ENCODE measurements at places on chromosomes 16 and 17.

GRCh38 chr16:8948831-8949230 is 14.9 kb downstream of the USP7 start:
- no peak for DNase-seq

DNA sequence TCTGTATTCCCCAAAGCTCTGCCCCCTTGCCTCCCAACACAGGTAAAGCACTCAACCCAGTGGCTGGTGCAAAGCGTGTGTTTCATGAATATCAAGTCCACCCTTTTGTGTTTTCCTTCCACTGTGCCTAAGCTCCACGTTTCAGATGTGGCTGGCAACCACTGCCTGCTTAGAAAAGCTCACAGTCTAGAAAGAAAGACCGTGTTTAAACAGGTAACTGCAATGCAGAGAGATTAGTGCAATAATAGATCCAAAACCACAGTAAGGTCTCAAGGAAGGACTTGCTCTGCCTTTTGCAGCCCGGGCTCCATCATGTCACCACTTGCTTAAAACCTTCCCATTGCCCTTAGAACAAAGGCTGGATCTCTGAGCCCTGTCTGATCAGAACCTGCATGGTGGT is 240.2 kb upstream of the C16orf82 start:
- DNase-seq, result no peak

DNA sequence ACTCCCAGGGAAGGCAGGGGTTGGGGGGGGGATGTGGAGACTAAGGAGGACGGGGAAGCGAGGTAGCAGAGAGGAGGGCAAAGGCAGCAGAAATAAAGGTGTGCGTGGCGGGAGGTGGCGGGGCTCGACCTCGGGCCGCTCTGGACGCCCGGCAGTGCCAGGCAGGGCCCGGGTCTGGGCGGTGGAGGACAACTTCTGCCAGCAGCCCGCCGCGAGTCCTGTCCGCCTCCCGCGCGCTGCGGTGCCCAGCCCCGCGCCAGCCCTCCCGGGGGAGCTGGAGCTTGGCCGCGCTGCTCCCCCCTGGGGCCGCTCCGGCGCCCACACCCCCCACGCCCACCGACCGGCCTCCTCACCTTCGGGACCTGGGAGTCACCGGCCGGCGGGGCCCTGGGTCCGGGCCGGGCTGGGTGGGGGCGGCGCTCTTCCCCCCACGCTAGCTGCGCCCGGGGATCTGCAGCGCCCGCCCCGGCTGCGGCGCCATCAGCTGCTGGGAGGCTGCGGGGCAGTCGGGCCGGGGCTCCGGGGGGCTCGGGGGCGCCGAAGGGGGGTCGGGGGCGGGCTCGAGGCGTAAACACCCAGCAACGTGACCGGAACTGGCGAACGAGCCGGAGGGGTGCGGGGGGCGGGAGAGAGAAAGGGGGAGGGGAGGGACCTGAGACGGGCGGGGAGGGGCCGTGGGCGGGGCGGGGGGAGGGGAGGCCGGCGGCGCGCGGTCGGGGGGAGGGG is at the start of gene CCDC92B:
TSS of gene CCDC92B (minus strand) at position 595 of the 726 bp plus-strand sequence. CDS start 14,507 bp downstream, outside the sequence.
- no peak for DNase-seq

DNA sequence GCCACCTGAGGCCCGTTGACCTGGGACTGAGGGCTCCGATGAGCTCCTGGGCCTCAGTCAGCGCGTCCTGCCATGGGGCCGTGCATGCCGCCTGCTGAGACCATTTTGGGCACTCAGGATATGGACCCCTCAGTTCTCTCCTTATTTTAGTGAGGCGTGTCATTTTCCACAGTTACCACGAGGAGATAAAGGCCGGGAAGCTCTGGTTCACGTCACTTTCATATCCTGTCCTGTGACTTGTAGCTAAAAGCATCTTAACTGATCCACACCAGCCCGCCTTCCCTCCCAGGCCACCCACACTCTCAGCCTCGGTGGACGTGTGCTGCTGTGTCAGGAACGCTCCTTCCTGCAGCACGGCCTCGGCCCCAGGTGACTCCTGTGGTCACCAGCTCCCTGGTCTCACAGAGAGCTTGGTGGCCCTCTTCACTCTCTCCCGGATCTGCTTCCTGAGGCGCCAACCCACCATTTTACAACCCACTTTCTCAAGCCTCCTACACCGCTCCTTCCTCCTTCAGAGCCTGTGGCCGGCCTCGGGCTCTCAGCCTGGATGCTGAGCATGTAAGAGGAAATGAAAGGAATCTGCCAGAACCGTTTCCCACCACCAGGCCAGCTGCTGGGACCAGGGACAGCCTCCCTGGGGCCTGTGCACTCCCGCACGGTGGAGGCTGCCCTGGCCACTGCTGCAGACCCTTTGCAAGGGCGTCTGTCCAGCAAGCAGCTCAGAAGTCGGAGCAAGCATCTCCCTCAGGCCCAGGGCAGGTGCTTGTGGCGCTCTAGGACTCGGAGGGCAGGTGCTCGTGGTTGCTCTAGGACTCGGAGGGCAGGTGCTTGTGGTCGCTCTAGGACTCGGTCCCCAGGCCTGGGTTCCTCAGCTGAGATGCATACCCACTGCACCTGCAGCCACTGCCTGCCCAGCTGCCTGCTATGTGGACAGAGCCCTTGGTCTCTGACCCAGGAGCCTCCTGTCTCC is 23.9 kb upstream of the FASN start:
- DNase-seq, result no peak

GRCh38 chr16:30122604-30123160 is 338 bp downstream of the MAPK3 start:
- DNase-seq, result no peak

DNA sequence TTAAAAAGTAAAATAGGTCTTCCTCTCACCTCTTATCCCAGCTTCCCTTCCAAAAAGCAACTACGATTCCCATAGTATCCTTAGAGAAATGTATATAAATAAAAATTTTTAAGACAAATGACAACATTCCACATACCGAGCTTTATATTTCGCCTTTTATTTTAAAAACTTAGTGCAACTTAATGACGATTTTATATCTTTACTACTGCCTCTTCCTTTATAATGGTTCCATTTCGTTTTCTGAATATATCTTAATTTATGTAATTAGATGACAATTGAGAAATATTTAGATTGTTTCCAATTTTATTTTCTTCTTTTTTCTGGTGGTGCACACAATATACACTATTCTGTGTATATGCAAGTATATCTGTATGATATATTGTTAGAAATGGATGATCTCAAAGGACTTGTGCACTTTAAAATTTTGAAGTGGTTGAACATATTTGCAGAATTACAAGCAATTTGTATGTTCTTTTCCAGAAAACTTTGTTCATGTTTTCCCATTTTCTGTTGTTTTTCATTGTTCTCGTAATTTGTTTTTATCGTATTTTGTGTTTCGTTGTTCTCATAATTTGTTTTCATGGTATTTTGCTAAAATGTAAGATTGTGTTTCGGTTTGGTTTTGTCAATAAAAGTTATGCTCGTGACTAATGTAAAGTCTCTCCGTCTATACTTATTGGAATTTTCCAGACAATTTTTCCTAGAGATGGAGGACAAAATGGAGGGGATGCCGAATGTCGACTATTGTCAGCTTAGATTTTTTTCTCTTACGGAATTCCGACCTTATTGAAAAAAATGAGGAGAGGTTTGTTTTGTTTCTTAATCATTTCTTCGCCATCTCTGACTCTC is 20.4 kb upstream of the HOXB13 start:
- no peak for DNase-seq

GRCh38 chr16:77541165-77541564 is 106.3 kb upstream of the ADAMTS18 start:
- DNase-seq, result no peak

DNA sequence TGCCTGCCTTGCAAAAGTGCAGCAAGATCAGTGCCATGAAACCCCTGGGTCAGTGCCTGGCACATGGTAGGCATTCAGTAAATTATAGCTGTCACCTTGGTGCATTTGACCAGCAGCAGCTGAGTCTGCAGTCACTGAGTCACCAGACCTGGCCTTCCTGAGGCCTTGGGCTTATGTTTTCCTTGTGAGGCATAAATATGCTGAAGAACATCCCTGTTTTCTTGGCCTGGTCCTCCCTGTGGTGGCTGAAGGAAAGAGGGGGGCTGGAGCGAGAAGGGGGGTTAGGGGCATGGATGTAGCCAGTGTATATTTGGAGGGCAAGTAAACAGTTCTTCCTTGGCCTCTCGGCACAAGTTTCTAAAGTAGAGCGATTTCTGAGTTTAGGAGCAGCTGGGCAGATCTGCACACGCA is 26.5 kb downstream of the EPN2 start:
- no peak for DNase-seq

GRCh38 chr17:12958786-12959185 is 59.0 kb downstream of the ELAC2 start:
- no peak for DNase-seq

- no peak for DNase-seq
Observed at GRCh38 chr17:32971171-32971570, 20.5 kb upstream of the SPACA3 start.

DNA sequence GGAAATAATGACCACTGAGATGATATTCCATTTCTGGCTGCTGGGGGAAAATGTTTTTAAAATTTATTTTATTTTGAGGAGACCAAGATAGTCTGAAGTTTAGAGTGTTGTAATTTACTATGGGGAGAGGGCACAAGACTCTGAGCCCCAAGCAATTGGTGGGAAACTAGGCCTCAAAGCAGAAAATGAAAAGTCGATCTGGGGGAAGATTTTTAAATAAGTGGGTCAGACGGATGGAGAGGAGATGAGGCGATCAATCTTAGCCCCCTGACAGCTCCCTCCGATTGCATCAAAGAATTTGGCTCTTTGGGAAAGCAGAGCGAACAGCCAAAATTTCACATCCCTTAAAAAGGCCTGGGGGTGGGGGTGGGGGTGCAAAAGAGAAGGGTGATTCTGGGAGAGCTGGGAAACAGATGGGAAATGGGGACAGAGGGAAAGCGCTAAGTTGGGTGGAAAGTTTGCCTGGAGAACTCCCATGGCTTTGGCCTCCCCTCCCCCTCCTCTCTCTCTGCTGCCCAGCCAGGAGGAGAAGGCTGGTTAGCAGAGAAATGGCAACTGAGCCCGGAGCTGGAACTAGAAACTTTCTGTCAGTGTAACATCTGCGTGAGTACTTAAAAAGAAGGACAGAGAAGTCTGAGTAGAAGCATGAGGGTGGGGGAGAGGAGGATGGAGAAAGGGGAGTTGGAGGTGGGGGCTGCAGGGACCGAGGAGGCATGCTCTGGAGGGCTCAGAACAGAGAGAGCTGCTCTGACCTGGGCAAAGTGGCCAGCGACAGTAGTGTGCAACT is 1.4 kb upstream of the HOXB2 start:
- no peak for DNase-seq

GRCh38 chr17:332023-332422 is 20.6 kb downstream of the RPH3AL start:
- DNase-seq, result no peak

GRCh38 chr17:45098869-45099616 is 33.3 kb downstream of the PLCD3 start:
- DNase-seq, result peak; percentile 82

- no peak for DNase-seq
Observed at GRCh38 chr16:64272028-64272427, 849.8 kb downstream of the CDH11 start.

DNA sequence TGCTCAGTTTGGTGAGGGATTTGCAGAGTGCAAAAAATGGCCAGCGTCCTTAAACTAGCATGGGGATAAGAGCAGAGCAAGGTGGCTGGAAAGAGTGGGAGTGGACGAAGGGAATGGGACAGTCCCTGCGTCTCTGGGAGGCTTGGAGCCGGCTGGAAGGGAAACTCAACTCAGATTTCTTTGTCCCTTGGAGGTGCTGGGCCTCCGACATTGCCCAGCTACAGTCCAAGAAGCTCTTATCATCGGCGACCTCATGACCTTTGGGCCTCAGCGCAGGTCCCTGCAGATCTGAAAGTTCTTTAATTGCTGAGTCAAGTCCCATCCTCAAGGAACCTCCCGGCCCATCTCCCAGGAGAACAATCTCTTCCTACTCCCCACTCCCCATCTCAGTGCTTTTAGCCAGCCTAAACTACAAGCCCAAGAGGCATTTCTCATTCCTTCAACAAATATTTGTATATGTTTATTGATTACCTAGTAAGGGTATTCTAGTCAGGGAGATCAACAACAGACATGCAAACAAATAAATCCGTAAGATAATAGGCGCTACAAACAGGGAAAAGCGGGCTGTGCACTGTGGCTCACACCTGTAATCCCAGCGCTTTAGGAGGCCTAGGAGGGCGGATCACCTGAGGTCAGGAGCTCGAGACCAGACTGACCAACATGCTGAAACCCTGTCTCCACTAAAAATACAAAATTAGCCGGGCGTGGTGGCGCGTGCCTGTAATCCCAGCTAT is 985 bp upstream of the TMEM107 start:
- DNase-seq, result no peak

GRCh38 chr16:54493594-54493993 is 207.0 kb upstream of the IRX3 start:
- DNase-seq, result no peak

DNA sequence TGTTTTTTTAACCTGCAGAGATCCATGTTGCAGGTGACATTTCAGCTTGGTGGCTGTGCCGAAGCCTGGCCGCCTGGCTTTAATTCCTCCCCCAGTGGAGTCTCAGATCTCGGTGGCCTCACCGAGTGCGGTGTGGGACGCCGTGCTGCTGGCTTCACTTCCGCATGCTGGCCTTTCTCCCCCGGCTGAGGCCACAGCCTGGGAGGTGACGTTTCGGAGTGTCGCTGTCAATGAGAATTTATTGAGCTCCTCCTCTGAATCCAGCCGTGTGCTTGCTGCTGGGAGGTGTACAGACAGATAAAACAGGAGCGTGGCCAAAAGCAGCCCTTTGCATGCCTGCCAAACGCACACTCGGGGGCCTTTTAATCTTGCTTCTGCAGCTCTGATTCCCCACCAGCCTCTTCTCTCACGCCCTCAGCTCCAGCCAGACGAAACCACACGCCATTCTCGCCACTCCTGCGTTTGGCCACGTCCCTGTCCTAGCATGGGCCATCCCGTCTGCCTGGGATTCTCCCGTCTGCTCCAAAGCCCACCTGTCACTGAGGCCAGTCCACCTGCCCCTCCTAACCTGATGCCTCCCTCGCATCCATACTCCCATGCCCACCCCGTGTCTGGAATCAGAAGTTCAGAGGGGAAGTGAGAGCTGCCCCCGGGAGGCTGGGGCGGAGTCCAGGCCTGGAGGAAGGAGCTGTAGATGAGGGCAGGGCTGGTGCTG is 3.6 kb downstream of the GSE1 start:
- DNase-seq, result no peak
